ENCODE measurements at places on chromosomes 13 and 19.

DNA sequence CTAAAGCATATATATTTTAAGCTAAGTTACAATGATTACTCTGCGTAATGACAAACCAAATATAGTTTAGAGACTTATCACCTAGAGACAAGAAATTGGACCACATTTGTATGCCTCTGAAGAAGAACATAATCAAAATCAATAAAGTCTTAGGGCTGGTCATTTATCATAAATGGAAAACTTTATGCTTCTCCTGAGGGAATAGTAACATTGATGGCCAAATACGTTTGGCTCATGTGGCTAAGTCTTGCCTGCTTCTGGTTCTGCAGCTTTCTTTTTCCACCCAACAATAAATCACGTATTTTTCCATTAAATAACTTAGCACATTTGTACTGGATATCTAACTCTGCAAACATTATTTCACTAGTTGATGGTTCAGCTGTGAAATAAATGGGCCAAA lies 458.4 kb downstream of the SLITRK1 start:
- no peak for DNase-seq

DNA sequence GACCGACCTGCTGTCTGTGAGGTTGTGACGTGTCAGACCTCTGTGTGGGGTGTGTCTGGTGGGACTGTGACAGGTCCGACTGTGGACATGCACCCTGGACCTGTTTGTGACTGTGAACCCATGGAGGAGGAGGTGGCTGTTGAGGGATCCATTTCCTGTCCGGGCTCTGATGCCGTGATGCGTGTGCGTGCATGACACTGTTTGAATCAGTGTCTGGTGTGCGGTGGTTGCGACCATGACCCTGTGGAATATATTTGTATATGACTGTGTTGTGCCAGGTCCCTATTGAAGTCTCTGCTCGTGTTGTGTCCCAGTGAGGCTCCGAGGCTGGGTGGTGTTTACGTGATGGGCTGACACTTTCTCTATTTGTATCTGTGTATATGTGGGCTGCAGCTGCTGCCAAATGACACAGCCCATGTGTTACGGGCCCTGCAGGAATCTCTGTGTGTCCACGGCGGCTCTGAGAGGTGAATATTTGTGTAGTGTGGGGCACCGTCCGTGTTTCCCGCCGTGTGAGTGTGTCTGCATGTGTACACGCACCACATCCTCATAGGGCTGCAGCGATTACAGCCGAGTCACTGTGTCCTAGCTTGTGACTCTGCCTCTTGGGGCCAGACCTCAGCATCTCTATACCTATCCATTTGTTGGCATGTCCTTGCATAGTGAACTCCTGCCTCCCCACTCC lies 18.3 kb downstream of the CCDC97 start:
- DNase-seq = no peak

GRCh38 chr19:41386442-41386841 lies 10.1 kb downstream of the TMEM91 start:
- DNase-seq = no peak

DNA sequence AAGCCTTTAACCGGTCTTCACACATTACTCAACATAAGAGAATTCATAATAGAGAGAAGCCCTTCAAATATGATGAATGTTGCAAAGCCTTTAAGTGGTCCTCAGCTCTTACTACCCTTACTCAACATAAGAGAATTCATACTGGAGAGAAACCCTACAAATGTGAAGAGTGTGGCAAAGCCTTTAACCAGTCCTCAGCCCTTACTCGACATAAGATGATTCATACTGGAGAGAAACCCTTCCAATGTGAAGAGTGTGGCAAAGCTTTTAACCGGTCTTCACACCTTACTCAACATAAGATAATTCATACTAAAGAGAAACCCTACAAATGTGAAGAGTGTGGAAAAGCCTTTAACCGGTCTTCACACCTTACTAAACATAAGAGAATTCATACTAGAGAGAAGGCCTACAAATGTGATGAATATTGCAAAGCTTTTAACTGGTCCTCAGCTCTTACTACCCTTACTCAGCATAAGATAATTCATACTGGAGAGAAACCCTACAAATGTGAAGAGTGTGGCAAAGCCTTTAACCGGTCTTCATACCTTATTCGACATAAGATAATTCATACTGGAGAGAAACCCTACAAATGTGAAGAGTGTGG lies 36.4 kb downstream of the ZNF257 start:
- DNase-seq = no peak

GRCh38 chr13:80151016-80151415 lies 189.9 kb downstream of the SPRY2 start:
- DNase-seq = no peak

Measured in NCI-H1105 (cell line).